Kasumi-1 (cell line): ENCODE measurements at places on chromosomes 4 and X.

DNA sequence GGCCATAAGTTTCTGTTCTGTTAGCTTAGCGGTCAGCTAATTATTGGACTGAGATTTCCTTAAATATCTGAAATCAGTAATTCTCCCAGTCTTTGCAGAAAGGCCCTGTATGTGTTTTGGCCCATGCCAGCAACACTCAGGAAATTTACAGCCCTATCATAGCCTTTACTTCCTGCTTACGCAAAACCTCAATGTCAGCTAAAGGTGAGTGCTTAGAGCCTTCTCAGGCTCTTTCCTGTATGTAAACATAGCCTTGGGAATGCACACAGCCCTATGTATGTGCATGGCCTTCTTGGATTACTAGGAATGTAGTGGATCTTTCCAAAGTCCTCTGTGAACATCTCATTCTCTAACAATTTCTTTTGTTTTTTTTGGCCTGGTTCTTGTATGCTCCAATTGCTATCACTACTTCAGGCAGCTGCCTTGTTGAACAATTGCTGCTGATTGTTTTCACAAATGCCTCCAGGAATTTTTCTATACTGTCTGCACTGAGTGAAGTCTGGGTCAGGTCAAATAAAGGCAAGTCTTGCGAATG is 200.0 kb downstream of the PPP1R2C start:
- DNase-seq, result no peak

- DNase-seq, result no peak
Observed at GRCh38 chrX:39679497-39680157, 418.1 kb downstream of the BCOR start.

- peak; percentile 24 for DNase-seq
Observed at GRCh38 chrX:153600032-153600373, 1.1 kb upstream of the CCNQ start.

GRCh38 chr4:47747846-47748494 is 89.9 kb downstream of the CORIN start:
- DNase-seq, result no peak

DNA sequence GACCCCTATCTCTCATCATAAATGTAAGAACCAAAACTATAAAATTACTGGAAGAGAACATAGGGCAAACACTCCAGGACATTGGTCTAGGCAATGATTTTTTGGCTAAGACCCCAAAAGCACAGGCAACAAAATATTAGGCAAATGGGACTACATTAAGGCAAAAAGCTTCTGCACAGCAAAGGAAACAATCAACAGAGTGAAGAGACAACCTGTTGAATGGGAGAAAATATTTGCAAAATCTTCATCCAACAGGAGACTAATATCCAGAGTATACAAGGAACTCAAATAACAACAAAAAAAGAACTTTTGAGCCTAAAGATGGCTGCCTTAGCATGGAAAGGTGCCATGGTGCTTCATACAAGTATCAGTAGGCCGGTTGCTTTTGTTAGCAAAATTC is 111.1 kb upstream of the FMR1 start:
- no peak for DNase-seq

DNA sequence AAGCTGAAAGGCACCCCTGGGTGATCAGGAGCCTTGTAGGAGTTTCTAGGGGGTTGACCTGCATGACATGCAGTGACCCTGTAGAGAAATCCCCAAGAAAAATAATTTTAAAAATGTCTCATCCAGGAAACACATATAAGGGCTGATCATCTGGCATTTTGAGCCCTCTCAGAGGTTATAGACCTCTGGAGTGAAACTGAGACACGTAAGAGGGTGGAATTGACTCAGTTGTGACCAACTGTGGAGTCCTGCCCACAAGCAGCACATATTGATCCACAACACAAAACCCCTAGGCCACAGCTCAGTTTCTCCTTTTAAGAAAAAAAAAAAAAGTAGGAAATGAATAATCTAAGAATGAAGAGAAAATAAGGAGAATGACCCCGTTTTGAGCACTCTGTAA is 32.5 kb upstream of the MTMR8 start:
- no peak for DNase-seq

GRCh38 chr4:21649391-21650090 is 299.0 kb downstream of the KCNIP4 start:
- no peak for DNase-seq

- DNase-seq, result no peak
Observed at GRCh38 chr4:184275766-184276165, 58.1 kb upstream of the ENPP6 start.

DNA sequence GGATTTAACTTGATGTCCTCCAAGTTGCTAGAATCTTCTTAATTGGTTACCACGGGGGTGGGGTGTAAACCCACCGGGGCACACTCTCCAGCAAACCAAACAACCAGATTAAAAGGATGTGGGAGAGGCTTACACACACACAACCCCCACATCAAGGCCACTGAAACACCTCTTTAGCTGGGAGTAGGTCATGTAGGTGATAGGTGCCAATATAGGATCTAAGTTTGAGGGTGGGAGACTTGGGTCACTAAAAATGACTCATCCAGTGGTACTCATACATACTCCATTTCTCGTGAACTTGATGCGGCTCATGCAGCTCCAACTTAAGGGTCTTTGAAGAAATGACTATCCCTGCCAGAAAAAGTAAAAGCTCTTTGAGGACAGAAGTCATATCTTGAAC is 20.5 kb upstream of the CD40LG start:
- DNase-seq, result no peak

GRCh38 chr4:127509155-127509554 is 123.6 kb upstream of the INTU start:
- DNase-seq, result no peak

DNA sequence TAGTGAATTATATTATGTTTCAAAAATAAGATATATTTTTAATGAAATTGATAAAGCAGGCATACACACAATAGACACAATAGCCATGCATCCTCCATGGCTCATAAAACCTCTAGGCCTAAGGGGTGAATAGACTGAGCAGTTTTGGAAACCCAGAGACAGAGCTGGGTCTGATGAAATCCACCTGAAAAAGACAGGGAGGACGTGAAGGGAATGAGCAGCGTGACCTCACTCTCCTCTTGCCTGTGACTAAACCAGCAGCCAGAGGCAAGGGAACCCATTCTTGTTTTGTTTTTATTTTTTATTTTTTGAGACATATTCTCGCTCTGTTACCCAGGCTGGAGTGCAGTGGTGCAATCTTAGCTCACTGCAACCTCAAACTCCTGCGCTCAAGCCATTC is 424.4 kb upstream of the FAM241A start:
- DNase-seq, result no peak

DNA sequence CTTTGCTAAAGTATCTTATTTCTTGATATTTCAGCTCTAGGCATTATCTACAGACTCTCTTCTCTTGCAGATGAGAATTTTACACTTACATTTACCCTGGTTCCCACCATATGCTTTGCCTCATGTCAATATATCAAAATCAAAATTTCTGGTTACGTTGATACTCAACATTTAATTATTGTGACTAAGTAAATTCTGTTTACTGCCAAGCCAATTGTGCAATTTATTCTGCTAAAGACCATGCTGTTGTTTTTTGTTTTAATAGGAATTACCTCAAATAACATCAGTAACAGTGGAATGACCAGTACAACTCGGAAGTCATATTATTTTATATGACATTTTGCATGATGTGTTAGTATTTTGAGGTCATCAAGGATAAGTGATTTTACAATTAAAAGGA is 125.5 kb downstream of the IL15 start:
- DNase-seq, result no peak

DNA sequence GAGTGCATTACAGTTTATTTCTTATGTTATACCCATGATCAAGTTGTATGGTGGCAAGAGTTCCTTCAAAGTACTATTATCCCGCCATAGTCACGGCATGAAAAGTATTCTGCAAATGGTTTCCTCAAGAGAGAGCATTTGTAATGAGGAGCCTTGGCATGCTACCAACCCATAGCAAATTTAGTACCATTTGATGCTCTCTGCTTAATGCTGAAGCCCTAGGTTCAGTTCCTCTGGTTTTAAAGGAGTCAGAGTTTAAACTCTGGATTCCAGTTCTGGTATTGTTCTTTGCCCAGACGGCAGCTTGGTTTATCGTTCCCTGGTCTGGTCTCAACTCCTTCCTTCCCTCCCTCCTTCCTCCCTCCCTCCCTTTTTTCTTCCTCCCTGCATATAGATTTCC is 371.3 kb downstream of the BMPR1B start:
- DNase-seq, result no peak

DNA sequence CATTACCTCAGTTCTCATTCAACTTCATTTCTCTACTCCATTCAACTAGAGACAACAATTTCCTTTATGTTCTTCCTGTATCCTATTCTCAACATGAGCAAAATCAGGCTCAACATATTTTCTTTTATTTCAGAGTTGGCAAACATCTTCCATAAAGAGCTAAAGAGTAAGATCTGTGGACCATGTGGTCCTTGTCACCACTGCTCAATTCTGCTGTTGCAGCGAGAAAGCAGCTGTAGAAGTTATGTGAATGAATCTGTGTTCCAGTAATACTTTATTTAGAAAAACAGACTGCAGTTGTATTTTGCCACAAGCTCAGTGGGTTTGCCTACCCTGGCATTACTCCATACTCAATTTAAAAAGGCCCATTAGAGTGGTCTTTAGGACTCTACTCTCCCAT is 2057.3 kb downstream of the ARAP2 start:
- DNase-seq, result no peak

DNA sequence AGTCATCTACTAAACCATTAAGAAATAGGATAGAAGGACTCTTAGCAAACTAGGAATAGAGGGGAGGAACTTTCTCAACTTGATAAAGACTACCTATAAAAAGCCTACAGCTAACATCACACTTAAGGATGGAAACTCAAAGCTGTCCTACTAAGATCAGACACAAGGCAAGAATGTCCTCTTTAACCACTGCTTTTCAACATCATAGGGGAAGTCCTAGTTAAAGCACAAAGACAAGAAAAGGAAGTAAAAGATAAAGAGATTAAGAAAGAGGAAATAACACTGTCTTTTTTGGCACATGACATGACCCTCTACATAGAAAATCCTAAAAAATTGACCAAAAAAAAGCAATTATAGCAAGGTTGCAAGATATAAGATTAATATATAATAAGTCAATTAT is 136.6 kb downstream of the FBXW7 start:
- DNase-seq, result peak; percentile 91

DNA sequence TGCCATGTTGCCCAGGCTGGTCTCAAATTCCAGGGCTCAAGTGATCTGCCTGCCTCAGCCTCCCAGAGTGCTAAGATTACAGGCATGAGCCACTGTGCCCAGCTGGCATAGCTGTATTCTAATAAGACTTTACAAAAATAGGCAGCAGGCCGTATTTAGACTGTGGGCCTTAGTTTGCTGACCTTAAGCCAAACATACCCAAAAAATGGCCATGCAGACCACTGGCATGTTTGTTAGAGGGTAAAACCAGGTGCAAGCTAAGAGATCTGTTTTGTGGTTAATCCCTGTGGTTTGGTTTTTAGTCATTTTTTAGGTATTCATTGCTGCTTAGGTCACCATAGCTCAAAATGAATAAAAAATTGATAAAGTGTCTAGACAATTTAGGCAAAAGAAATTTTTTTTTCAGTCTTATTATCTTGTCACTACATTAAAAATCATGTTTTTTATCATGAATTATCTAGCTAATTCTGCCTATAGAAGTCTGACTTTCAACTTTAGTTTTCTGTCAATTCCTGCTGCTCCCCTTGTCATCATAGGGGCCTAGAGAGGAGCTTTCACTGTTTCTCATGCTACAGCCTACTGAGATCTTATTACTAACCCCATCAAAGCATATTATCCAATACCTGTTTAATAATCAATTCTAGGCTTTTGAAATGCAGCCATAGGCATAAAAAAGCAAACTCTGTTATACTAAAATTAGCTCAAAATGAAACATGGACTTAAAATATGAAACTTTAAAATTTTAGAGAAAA is 7.5 kb upstream of the SPINK2 start:
- no peak for DNase-seq

- DNase-seq, result no peak
Observed at GRCh38 chrX:103779141-103779789, 2.6 kb downstream of the PLP1 start.

GRCh38 chrX:78330540-78330939 is 3.1 kb upstream of the CYSLTR1 start:
- no peak for DNase-seq
